ENCODE measurements at places on chromosomes 13 and 19.

GRCh38 chr19:11152318-11153062 lies 3.1 kb downstream of the SPC24 start:
- DNase-seq = no peak

DNA sequence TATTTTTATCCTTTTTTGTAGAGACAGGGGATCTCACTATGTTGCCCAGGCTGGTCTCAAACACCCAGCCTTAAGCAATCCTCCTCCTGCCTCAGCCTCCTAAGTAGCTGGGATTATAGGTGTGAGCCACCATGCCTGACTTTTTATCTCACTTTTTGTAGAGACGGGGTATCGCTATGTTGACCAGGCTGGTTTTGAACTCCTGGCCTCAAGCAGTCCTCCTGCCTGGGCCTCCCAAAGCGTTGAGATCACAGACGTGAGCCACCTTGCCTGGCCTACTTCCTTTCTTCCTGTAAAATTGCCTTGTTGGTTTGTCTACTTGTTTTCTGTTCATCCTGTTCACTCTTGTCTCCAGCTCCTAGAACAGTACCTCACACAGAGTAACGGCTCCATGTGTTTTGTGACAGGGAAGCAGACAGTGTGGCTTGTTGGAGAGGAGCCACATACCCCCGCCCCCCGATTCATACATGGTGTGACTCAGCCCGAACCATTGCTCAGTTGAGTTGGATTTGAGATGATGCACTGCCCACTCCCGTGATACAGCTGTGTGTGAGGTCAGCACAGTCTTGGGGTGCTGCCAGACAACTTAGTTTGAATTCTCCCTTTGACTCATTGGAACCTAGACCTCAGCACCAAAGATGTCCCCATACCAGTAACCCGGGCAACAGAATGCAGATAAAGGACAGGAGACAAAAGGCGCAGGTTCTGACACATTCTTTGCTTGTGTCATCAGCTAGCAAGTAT lies 34.2 kb downstream of the GPR42 start:
- DNase-seq = peak; percentile 70

DNA sequence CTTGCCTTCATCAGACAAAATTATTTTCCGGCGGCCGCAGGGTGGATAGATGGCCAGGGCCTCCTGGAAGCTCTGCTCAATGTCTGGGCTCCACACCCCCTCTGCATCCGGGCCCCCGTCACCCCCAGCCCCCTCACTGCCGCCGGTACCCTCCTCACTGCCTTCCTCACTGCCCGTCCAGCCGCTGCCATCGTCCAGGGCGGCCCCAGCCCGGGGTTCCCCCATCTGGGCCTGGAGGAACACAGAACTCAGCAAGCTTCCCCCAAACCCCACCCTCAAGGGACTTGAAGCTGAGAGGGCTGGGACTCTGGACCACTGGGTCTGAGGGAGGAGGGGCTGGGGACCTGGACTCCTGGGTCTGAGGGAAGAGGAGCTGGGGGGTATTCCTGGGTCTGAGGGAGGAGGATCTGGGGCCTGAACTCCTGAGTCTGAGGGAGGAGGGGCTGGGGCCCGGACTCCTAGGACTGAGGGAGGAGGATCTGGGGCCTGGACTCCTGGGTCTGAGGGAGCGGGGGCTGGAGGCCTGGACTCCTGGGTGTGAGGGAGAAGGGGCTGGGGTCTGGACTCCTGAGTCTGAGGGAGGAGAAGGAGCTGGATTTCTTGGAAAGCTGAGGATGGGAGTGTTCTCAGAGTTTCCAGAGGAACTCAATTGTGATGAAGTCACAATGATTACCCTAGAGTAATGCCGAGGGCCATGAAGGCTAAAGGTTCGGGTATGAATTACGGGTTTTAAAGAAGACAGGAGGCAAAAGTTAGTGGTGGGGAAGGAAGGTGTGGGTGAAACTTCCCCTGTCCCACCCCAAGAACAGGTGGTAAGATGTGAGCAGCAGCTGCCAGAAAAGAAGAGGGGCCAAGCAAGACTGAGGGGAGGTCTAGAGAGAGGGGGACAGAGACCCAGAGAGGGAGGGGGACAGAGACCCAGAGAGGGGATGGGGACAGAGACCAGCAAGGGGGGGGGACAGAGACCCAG lies 2.1 kb downstream of the TEAD2 start:
- DNase-seq = no peak

DNA sequence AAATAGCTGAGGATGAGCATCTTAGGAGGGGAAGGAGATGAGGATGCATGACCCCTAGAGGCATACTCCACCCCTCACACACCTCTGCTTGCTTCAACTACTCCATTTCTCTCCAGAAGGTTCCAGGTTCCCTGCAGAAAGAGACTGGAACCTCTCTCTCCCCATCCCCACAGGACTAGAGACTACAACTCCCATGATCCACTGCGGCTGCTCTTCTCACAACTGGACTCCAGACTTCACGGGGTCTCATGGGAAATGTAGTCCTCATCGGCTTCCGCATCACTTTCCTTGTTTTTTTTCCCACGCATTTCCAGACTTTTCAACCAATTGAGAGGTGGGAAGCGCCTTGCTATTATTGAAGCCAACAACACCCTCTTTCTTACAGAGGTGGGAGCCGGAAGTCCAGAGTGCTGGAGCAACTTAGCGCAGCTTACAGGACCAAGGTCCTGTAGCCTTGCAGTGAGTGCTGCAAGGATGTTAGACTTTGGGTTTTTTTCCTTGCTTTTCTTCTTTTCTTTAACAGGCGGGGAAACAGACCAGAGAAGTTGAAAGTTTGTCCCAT lies 13.9 kb upstream of the CACNG6 start:
- no peak for DNase-seq

- no peak for DNase-seq
These were observed 11.8 kb upstream of the BTBD2 start for GRCh38 chr19:2027361-2027760.

GRCh38 chr13:76971215-76971614 lies 20.7 kb upstream of the CLN5 start:
- no peak for DNase-seq

GRCh38 chr13:63551731-63552130 lies 2136.1 kb upstream of the PCDH20 start:
- DNase-seq = no peak

GRCh38 chr13:74485757-74486156 lies 351.6 kb upstream of the KLF12 start:
- DNase-seq = no peak

- no peak for DNase-seq
These were observed 5.3 kb downstream of the FAM216B start for GRCh38 chr13:42786715-42787114.

DNA sequence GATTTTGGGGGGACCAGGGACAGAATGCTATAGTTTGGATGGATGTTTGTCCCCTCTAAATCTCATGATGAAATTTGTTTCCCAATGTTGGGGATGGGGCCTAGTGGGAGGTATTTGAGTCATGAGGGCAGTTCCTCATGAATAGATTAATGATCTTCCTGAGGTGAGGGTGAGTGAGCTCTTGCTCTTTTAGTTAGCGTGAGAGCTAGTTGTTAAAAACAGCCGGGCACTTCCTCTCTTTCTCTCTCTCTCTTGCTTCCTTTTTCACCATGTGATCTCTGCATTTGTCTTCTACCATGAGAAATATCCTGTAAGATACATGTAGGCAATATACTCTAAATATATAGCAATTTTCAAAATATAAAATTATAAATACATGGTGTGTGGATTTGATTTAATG lies 290.8 kb upstream of the PCDH9 start:
- no peak for DNase-seq

GRCh38 chr19:41883463-41883820 lies 458 bp downstream of the ARHGEF1 start:
- no peak for DNase-seq

DNA sequence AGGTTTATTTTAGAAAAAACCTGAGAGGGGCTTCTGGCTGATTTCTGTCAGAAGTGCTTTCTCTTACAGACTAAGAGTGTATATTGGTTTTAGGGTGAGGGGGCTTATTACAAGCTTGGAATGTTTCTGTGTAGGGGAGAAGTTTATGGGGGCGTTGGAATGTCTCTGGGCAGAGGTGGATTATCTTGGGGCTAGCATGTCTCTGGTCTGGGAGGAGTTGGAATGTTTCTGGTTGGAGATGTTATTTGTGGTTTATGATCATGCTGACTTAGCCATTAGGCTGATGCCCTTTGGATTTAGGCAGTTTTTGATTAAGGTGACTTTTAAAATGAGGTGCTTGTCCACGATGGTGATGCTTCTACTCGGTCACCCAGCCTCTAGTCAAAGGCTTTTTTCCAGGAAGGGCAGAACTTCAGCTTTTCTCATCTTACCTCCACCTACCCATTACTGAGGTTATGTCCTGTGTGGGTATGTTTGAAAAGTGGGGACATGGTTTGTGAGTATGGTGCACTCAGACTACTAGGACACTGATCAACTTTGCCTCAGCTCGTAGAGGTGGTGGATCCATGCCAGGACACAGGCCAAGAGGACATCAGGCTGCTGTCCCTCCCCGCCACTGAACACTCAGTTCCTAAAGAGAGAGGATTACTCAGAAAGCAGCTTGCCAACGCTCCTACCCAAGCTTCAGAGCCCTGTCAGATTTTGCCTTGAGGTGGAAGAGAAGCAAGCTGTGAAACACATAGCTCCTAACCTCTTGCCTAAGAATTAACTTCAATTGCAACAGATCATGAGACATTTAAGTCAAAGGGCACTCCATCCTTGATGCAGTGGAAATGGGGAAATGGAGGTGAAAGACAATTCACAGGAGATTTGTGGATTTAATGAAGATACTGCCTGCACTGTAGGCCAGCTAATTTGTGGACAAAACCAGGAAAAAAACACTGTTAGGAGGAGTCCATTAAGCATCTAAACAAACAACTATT lies 63.6 kb downstream of the ZNF44 start:
- no peak for DNase-seq

DNA sequence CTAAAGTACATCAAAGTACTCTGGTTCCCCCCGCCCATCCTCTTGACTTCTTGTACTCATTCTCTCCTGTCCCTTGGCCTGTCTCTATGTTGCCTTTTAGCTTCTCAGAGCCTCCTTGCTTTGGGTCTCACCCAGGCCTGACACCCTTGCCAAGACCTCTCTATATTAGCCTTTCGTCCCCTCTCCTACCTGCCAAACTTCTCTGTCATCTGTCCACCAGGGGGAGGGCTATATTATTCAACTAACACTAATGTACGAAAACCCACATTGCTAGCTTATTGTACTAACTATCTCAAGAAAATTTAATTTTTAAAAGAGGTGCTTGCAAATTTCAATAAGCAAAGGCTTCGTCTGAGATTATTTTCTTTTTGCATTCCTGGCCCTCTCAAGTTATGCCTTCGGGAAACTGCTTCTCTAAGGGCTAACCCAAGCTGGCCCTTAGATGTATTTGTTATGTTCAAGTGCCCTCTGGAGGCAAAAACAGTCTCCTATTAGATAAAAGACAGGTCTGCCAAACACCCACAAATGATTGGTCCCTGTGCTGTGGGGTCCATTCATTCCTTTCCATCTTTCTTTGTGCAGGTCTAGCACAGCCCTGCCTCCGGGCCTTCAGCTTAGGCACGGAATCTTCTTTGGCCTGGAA lies 6.3 kb upstream of the MRPS31 start:
- no peak for DNase-seq

DNA sequence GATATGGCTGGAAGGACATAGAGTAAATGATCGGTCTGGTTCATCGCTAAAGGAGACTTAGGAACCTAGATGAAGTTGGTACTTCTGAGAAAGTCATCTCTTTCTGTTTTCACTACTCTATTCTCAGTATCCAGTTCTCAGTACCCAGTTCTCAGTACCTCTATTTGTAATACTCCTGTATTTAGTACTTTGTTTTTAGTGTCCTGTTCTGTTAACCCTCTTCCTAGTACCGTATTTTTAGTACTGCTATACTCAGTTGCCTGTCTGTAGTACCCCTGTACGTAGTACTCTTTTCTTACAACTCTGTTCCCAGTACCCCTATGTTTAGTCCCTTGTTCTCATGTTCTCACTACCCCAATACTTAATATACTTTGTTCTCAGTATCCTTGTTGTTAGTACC lies 1.2 kb downstream of the RFXAP start:
- no peak for DNase-seq

GRCh38 chr13:100491164-100491842 lies 97.3 kb downstream of the GGACT start:
- no peak for DNase-seq

DNA sequence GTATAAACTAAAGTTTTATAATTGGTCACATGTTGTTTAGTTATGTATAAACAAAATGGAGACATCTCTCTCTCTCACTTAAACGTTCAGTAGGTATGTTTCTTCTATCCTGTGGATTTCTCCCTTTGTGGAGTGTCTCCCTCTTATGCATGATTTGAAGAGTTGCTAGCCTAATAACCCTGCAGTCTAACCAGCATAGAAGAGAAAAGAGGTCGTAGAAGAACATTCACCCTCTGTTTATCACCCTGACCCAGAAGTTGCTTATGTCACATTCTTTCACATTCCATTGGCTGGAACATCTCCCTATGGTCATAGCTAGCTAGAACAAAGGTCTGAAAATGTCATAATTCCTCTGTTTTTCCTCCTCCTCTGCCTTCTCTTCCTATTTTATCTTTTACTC lies 176.8 kb upstream of the PCDH20 start:
- DNase-seq = no peak

GRCh38 chr13:112783978-112784371 lies 94.1 kb downstream of the ATP11A start:
- no peak for DNase-seq

DNA sequence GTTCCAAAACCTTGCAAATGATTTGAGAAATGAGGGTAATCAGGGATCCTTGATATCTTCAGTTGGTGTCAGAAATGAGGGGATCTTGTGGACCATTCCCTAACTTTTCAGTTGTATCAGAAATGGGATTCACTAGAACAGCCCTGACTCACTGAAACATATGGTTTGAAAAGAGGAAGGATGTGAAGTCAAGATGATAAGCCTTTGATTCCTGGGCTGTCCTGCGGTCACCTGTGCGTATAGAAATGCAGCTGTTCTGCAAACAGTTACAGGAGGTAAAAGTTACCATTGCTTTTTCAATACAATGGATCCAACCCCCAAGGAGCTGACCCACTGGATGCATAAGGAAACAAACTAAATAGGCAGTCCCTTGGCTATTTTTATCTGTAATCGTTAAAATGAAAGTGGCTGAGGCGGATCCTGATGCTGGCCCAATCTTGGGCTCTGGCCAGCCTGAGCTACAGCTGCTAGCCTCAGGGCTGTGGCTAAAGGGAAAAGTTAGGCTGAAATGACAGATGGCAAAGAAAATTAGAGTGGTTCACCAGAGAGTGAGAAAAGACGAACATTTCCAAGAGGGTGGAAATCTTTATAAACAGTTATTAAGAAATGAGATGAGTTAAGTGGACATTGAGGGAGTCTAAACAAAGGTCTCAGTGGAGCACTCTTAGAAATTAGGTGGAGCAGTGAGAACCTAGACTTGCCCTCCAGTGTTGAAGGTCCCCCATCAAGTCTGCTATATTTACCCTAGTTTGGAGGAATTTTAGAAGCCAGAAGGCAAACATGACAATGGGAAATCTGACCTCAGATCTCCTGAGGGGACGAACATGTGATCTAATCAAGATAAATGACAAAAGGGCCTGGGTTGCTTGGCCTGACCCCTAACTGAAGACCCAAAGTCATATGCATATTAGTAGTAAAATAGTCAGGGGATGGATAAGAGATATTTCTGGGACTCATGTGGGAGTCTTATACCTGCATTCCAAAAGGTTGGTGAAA lies 7.6 kb downstream of the SIGLECL1 start:
- DNase-seq = no peak

- DNase-seq = no peak
These were observed 442.9 kb downstream of the FOXO1 start for GRCh38 chr13:40223585-40223984.

Data from GOT3 (cell line).